ENCODE measurements at places on chromosomes 5 and 9. TPM values are rescaled to one million over a fixed set of nuclear protein-coding genes. Genes with fewer than 3 reads are reported as not detected.
A peak's percentile ranks its signal among the peaks of the same experiment; 100 is the strongest.

PCDHAC2 gene
- 5.4 TPM for total RNA-seq

LMNB1 gene
- 225 TPM for total RNA-seq

PCDHGA9 gene
- 1.3 TPM for total RNA-seq

GRCh38 chr5:86757824-86758223 lies 140.1 kb downstream of the COX7C start:
- no peak overlapping the region for H3K27ac ChIP-seq
- H3K27me3 ChIP-seq, result no peaks in the 10 kb centered on the region
- H3K4me1 ChIP-seq, result no peaks in the 10 kb centered on the region
- H3K4me3 ChIP-seq, result no peak overlapping the region

DNA sequence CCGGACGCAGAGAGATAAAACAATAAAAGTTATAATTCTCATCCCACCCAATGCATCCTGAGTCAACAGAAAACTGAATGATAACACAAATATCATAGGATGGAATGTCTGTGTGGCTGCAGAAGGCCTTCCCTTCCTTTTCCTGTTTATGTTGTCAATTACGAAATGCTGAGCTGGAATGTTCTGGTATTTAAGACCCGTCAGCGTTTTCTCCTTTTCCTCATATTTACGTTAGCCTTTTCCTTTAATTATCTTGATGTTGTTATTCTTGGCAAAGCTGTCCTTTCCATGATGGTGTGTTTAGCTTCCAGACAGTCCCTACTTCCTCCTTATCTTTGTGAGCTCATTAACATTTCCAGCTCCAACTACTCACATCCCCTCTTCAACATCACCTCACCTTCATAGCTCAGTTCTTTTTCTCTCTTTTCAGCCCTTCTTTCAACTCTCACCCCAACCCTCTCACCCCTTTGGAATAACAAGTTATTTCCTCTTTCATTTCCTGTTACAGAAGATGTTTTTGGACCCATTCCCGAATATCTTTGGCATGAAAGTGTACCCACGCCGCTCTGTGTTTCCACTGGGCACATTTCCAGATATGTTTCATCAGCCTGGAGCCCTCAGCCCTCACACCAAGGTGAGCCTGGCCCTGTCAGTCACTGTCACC lies 221.6 kb downstream of the NR2F1-AS1 start:
- 0 out of 2 replicates have a peak, but pooled peaks cover 2% of the 10 kb centered on the region for H3K4me1 ChIP-seq
- no peaks in the 10 kb centered on the region for H3K27me3 ChIP-seq
- DNase-seq, result no peak
- H3K4me3 ChIP-seq, result no peak overlapping the region
- H3K36me3 ChIP-seq, result no peaks in the 10 kb centered on the region
- no peak overlapping the region for H3K27ac ChIP-seq

DNA sequence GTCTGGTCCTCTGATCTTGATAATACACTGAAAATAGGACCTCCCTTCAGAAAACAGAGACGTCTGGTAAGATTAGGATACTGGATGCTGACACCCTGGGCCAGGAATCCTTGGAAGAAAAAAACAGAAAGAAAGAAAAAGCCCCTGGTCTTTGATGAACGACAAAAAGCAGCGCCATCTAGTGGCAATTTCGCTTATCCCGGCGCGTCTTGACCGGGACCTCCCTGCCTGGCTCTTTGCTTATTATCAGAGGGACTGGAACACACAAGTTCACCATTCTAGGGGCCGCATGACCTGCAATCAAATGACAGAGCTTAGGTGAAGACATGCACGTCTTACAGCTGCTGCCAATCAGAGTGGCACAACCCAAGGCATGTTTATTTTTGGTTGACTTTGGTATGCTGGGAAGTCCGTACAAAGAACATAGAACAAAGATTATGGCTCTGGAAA lies 114.9 kb upstream of the NFIB start:
- H3K4me1 ChIP-seq, result peaks cover 7% of the 10 kb centered on the region
- no peak overlapping the region for H3K27ac ChIP-seq
- peak; percentile 83 for DNase-seq

DNA sequence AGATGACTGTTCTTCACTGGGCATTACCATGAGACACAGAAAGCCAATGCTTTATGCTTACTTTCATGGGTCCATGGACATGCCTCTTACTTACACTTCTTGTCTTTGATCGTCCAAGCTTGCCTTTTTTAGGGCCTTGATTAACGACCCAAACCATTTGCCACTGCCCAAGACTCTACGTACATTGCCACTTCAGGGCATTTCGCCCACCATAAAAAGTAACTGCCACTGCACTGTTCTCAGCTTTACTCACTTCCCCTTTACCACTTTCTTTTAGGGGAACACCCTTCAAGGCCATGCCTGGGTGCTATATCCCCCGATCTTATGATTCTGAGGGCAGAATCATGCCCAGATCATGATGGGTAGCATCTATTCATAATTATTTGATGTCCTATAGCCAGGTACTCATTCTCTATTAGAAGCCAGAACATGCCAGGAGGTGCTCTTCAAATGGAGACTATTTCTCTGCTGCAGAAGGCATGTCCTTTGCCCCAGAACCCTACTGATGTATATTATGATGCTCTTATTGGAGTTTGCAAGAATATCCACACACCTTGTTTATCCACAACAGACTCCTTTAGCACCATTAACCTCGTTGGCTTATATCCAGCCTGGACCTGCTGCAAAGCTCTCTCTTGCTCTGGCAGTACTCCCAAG lies 64.1 kb upstream of the RAD23B start:
- H3K4me1 ChIP-seq, result no peaks in the 10 kb centered on the region
- no peaks in the 10 kb centered on the region for H3K27me3 ChIP-seq
- H3K27ac ChIP-seq, result no peak overlapping the region
- no peaks in the 10 kb centered on the region for H3K36me3 ChIP-seq
- no peak for DNase-seq
- H3K4me3 ChIP-seq, result no peak overlapping the region

GRCh38 chr5:154238776-154239481 lies 48.4 kb downstream of the GALNT10 start:
- no peaks in the 10 kb centered on the region for H3K36me3 ChIP-seq
- H3K27me3 ChIP-seq, result no peaks in the 10 kb centered on the region

All from H9 (cell line).